ENCODE measurements at places on chromosomes 16 and 17. TPM values are rescaled to one million over a fixed set of nuclear protein-coding genes. Genes with fewer than 3 reads are reported as not detected.

DNA sequence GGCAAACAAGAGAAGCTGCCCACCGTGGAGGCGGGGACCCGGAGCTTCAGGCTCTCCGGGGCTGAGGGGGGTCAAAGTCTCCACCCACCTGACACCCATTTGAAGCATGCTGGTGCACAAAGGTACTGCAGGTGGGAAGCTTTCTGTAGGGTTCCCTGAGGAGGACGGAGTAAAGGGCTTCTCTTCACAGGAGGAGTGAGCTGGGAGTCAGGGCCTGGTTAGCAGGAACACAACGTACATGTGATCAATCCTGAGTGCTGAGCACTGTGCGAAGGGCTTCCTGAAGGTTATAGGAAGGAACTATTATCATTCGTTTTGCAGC lies 252.9 kb upstream of the RPL38 start:
- H3K4me1 ChIP-seq: no peaks in the 10 kb centered on the region
- H3K27ac ChIP-seq: no peak overlapping the region
- no peak for DNase-seq
- peaks cover 3% of the 10 kb centered on the region for H3K27me3 ChIP-seq
- no peaks in the 10 kb centered on the region for H3K36me3 ChIP-seq

DNA sequence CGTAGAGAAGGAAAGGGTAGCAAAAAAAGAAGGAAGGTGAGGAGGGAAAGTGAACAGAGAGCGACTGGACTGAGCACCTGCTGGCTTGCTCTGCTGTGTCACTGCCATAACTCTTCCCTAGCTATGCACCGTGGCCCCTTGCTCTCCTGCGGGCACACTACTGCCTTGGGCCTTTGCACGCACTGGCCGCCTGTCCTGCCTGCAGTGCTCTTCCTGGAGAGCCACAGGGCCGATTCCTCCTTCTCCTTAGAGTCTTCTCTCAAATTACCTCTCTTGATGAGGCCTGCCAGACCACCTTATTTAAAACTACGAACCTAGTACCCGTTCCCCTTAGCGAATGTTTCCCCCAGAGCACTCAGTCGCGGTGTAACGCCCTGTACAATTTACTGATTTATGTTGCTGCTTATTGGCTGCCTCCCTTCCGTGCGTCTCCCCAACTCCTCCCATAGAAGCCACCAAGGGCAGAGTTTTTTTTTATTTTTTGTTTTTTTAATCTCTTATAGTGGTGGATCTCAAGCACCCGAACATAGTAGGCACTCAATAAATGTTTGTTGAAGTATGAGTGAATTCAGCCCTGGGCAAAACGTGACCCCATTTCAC lies 70.3 kb downstream of the RAI1 start:
- H3K27ac ChIP-seq: no peak overlapping the region
- peaks cover 20% of the 10 kb centered on the region for H3K4me1 ChIP-seq
- no peak for DNase-seq

DNA sequence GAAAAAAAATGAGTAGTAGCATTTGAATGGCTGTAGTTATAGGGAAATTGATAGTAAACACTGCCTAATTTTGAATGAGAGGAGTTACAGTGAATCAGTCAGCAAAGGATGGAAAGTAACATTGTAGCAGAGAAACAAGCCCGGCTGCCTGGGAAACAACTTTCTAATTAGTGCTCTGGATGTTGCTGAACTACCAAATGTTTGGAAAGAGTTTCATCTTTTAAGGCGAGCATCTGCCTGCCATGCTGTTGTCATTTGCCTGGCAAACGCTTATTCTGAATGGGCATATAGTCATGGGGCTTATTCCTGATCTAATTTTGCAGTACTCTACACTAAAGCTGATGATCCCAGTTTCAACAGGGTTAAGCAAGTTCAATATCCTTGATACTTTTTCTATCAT lies 138.6 kb downstream of the CDH11 start:
- H3K4me1 ChIP-seq: peaks cover 4% of the 10 kb centered on the region
- H3K36me3 ChIP-seq: peaks cover 33% of the 10 kb centered on the region
- no peak overlapping the region for H3K27ac ChIP-seq
- H3K27me3 ChIP-seq: no peaks in the 10 kb centered on the region
- H3K4me3 ChIP-seq: no peak overlapping the region
- DNase-seq: no peak

The CHD9NB gene
- not detected for total RNA-seq

The MYL11 gene
- total RNA-seq: 10.8 TPM

The UTS2R gene
- 8.3 TPM for total RNA-seq
